ENCODE measurements at places on chromosomes 11 and 22. TPM values are rescaled to one million over a fixed set of nuclear protein-coding genes. Genes with fewer than 3 reads are reported as not detected.

DNA sequence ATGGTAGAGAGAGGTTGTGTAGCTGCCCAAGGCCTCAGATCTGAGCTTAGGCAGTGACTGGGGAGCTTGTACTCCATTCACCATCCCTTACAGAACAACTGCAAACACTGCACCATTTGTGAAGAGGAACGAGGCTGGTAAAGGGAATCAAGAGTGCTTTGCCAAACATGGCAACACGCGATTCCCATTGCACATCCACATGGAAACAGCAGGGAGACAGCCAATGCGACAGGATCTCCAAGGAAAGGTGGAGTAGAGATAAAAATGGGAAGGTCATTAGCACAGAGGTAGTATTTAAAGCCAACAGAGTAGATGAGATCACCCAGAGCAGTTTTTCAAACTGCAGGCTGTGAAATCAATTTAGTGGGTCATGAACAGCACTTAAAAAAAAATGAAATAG lies 42.0 kb downstream of the TCF20 start:
- DNase-seq: no peak

GRCh38 chr11:88538098-88538497 lies 200.6 kb upstream of the CTSC start:
- DNase-seq: no peak

DNA sequence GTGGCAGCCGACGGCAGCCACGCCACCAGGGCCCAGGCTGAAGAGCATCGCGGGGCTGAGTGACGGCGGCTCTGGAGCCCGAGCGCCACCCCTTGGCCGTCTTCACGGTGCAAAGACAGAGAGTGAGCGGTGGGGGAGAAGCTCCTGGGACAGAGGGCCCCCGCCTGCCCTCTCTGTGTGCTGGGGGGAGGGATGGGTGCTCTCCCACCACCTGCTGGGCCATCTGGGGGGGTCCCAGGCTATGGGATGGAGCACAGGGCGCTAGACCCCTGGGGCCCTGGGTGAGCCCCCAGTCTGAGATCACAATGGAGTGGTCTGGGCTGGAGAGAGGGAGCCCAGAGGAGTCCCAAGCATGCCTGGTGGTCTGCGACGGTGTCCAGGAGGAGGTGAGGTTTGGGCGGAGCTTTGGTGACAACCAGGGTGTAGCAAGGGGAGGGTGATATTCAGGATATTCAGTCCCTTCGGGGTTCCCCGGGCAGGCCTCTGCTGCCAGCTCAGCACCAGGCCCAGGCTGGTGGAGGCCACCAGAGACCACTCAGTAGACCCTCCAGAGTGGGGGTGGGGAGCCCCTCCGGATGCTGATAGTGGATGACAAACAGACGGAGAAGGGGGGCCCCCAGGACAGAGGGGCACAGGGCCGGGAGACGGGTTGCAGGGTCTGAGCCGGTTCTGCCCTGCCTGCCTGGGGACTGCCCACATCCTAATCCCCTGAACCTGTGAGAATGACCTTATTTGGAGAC lies 78.1 kb upstream of the PRR5 start:
- DNase-seq: peak; percentile 34

GRCh38 chr11:77269484-77270123 lies 31.9 kb downstream of the GDPD4 start:
- no peak for DNase-seq

- DNase-seq: no peak
Measured at GRCh38 chr22:25874327-25874726, 132.3 kb downstream of the MYO18B start.

- DNase-seq: no peak
Measured at GRCh38 chr22:21020802-21021429, 6.0 kb downstream of the P2RX6 start.

DNA sequence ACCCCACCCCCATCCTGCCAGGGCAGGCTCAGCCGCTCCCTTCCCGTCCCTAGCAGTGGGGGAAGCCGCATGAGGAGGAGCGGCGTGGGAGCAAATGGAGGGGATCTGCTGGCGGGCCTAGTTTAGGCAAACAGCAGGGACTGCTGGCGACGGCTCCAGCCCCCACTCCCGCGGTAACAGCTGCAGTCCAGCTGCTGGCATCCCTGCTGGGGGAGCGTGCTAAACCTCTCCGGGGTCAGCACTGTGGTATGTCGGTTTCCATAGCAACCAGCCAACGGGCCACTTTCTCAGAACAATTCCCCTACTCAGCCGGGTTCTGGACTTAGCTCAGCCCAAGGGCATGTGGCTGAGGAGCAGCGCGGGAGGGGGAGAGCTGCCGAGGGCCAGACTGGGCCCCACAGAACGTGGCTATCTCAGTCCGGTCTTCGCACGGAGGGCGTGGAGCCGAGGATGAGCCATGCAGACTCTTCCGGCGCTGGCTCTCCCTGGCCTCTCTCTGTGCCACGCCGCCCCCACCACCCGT lies 98.8 kb downstream of the PKNOX2 start:
- peak; percentile 92 for DNase-seq

DNA sequence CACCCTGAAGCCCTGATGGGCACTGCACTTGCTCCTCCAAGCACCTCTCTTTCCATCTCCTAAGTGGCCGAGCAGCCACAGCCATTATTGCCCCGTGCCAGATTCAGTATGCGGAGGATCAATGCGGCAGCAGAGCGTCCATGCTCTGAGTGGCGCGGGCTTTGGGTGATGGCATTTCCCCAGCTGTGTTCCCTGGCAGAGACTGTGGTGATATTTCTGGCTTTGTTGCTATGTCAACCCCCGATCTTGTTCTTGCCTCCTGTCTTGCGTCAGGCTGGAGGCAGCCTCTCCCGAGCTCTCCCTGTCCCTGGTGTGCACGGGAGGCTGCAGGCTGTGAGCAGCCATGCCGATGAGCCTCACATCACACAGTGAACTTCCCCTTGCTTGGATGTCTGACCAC lies 1018.6 kb downstream of the TBC1D22A start:
- DNase-seq: no peak

- no peak for DNase-seq
Measured at GRCh38 chr11:115284773-115285172, 219.4 kb downstream of the CADM1 start.

DNA sequence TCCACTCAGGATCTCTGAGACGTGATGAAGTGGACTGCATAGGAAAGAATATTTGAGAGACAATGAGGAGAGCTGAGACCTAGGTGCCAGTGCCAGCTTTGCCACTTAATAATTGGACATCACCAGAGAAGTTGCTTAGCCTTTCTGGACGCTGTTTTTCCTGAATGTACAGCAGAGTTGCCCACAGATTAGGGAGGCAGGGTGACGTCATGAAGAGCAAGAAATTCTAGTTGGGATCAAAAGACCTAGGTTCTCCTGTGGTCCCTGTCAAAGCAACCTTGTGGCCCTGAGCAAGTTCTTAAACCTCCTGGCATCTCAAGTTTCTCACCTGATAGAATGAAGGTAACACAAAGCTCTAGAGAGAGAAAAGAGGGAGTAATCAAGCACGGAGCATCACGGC lies 174.6 kb upstream of the TENM4 start:
- DNase-seq: no peak

GRCh38 chr11:35061516-35062440 lies 77.2 kb upstream of the CD44 start:
- no peak for DNase-seq

GRCh38 chr11:102017026-102017425 lies 30.2 kb upstream of the CFAP300 start:
- DNase-seq: no peak

DNA sequence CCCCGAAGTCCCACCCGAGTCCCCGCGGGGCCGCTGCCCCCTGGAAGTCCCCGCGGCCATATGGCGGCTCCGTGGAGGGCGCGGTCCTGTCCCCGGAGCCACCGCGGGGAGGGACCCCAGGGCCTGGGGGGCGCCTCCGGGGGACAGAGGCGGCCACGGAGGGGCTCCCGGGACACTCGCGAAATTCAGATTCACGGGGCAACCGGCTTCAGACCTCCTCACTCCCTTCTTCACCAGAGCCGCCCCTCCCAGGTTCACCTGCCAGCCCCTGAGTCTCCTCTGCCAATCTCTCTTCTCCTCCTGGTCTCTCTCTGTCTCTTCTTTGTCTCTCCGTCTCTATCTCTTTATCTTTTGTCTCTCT lies 28.2 kb upstream of the TOLLIP start:
- no peak for DNase-seq

DNA sequence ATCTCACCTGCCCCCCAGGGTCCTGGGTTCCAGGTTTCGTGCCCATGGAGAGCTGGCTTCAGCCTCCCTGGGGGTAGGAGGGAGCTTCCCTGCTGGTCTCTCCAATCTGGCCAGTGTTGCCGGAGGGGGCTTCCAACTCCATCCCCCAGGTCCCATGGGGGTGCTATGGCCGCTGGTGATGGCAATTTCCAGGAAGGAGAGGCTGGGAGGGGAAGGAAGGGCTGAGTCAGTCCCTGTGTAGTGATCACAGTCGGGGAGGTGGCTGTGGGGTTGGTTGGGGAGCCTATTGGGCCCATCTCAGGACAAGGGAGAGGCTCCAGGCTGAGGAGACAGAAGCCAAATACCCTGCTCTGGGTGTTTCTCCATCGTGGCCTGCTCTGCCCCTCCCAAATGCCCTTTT lies 5.7 kb upstream of the CDC42EP2 start:
- DNase-seq: no peak

DNA sequence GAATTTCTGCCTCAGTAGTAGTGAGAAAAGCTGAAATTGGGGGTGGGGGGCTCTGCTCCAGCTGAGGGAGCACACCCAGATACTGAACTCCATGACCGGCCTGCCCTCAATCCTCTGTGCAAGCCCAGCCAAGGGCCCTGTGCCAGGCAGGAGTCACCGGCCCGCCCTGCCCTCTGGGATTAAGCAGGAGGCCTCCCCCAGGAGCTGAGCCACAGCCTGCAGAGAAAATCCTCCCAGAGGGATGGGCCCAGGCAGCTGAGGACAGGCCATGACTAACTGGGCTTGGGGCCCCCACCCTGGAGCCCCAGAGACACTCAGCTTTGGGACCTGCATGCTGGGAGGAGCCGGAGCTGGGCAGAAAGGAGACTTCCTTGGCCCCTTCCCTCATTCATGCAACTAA lies 48.8 kb downstream of the MN1 start:
- no peak for DNase-seq

GRCh38 chr22:22422629-22423112 lies 85.9 kb downstream of the ZNF280B start:
- peak; percentile 72 for DNase-seq

GRCh38 chr11:16815047-16815767 lies 76.8 kb downstream of the C11orf58 start:
- no peak for DNase-seq

DNA sequence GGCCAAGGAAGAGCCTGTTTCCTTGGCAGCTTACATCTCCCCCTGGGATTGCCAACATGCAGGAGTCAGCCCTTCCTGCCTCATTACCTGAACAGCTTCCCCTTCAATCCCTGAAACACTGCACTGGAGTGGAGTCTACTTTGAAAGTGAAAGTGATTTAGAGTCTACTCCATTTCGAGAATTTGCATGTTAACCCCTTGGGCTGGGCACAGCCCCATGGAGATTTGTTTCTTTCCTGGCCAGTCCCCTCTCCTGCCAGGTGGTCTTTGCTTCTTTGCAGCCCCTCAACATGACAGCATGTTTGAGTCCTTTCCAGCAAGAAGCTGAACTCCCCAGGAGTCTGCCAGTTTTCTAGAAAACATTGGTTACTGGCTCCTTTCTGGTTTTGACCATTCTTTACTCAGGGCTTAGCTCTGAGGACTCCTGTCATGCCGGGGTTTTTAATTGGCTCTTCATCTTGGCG lies 59.9 kb downstream of the TRAF6 start:
- DNase-seq: no peak

- DNase-seq: no peak
Measured at GRCh38 chr11:77497368-77497767, 23.5 kb upstream of the PAK1 start.

GRCh38 chr11:8340296-8340695 lies 76.6 kb upstream of the LMO1 start:
- DNase-seq: no peak

The SLC22A25 gene
- not detected for polyA plus RNA-seq

The APOL6 gene
- polyA plus RNA-seq: 4.8 TPM

The SPTY2D1 gene
- polyA plus RNA-seq: 30.5 TPM

The TECTA gene
- 3.2 TPM for polyA plus RNA-seq

The OR52N4 gene
- polyA plus RNA-seq: not detected

The ARHGAP32 gene
- polyA plus RNA-seq: 22.7 TPM

The MRGPRX3 gene
- polyA plus RNA-seq: not detected

The MRGPRX4 gene
- polyA plus RNA-seq: not detected

The MYRF gene
- polyA plus RNA-seq: 23.1 TPM

The PKNOX2 gene
- 13.9 TPM for polyA plus RNA-seq

The C11orf42 gene
- 0.91 TPM for polyA plus RNA-seq

The FGF3 gene
- not detected for polyA plus RNA-seq

The SUSD2 gene
- 15.1 TPM for polyA plus RNA-seq

The DCPS gene
- 14.6 TPM for polyA plus RNA-seq

The TRIM49 gene
- polyA plus RNA-seq: not detected

The OR8J1 gene
- not detected for polyA plus RNA-seq

The RPS6KA4 gene
- polyA plus RNA-seq: 9.1 TPM

The OR2D2 gene
- polyA plus RNA-seq: not detected

The UPK3A gene
- polyA plus RNA-seq: 1.5 TPM

The OR52E2 gene
- polyA plus RNA-seq: not detected
